ENCODE measurements at places on chromosomes 7 and 10. TPM values are rescaled to one million over a fixed set of nuclear protein-coding genes. Genes with fewer than 3 reads are reported as not detected.

Gene RNF32
- total RNA-seq, result 3.2 TPM

Gene SKIDA1
- total RNA-seq, result 1.4 TPM

Gene MRPS16
- total RNA-seq, result 31.1 TPM

Gene AKR1C4
- total RNA-seq, result not detected

Gene FAM180A
- total RNA-seq, result 14.1 TPM

Gene THAP5
- 8.5 TPM for total RNA-seq

Gene BLNK
- total RNA-seq, result not detected

Gene TRIL
- total RNA-seq, result 6.5 TPM

Gene TUBGCP2
- total RNA-seq, result 33.9 TPM

Gene TFEC
- not detected for total RNA-seq

Gene NKX2-3
- not detected for total RNA-seq

Gene PIK3CG
- total RNA-seq, result not detected

Gene TCAF1
- 67.3 TPM for total RNA-seq

Gene RBP4
- total RNA-seq, result 1.2 TPM

Gene SFR1
- total RNA-seq, result 4.1 TPM

Gene FEZF1
- not detected for total RNA-seq

Gene TMEM139
- total RNA-seq, result not detected

Gene PIP
- total RNA-seq, result not detected

Gene CYP2E1
- under 0.01 TPM for total RNA-seq

Gene MARVELD1
- 60.7 TPM for total RNA-seq

Gene CYP2C8
- not detected for total RNA-seq

Gene OR6B1
- total RNA-seq, result not detected

Gene SFRP5
- total RNA-seq, result 0.09 TPM

Gene ABCC2
- 0.68 TPM for total RNA-seq

Gene SLC26A3
- not detected for total RNA-seq

Gene TUBAL3
- total RNA-seq, result not detected

Gene STRIP2
- total RNA-seq, result 2.6 TPM

Gene GUSB
- 10.8 TPM for total RNA-seq

Gene GPER1
- total RNA-seq, result 3.4 TPM

Gene NANOS1
- 6.0 TPM for total RNA-seq

Gene RPP30
- 41.9 TPM for total RNA-seq

Gene ADGRA1
- total RNA-seq, result not detected

Gene CDHR3
- total RNA-seq, result 2.0 TPM

Gene INPP5A
- 37.2 TPM for total RNA-seq

Gene CYP26C1
- total RNA-seq, result not detected

All from pericardium fibroblast (primary cell).